ENCODE measurements at places on chromosomes 12 and 14.

DNA sequence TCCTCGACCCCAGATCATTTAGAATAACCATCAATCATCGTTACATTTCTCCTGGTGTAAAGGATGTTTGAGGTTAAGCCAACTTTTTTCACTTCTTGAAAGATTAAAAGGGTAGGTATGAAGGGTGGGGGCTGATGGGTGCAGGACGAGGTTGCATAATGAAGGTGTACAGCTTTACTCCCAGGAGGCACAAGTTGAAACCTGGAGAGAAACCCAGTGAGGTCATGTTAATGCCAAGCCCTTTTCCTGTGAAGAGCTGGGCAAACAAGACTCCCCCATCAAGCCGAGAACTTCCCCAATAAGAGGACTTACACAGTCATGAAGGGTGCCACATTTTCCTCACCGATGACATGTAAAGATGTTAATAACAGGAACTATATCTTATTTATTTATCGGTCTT lies 84.3 kb downstream of the FZD10 start:
- DNase-seq, result no peak

DNA sequence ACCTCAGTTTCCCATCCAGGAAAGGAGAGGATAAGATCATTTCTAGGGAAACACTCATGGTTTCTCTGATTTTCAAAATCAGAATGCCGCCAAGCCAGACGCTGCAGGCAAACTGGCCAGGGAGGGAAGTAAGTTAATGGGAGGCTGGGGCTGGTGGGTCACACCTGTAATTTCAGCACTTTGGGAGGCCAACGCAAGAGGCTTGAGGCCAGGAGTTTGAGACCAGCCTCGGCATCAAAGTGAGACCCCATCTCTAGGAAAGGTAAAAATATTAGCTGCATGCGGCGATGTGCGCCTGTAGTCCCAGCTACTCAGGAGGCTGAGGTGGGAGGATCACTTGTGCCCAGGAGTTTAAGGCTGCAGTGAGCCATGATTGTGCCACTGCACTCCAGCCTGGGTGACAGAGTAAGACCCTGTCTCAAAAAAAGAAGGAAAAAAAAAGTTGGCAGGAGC lies 587 bp downstream of the SELPLG start:
- DNase-seq, result no peak

- DNase-seq, result no peak
These were observed 120.7 kb upstream of the PCED1B start for GRCh38 chr12:46958599-46959290.

DNA sequence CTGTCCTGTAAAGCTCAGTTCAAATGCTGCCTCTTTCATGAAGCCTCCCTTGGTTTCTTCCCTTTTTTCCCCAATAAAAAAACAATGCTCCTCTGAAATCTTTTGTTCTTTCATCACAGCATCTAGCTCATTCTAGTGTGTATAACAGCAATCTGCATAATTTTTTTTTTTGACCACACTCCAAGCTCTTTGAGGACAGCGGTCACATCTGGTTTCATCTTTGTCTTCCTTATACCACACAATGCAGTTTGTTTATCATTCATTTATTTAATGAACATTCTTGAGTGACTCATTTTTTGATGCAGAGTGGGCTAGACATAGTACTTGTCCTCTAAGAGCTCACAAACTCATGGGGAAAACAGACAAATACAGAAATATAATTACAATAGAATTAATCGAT lies 7.3 kb downstream of the GNG2 start:
- no peak for DNase-seq

GRCh38 chr14:66490143-66491111 lies 4.3 kb downstream of the CCDC196 start:
- no peak for DNase-seq

- DNase-seq, result no peak
These were observed 58.5 kb downstream of the CAPS2 start for GRCh38 chr12:75271576-75271975.

- no peak for DNase-seq
These were observed 14.4 kb downstream of the ACADS start for GRCh38 chr12:120739821-120740613.

GRCh38 chr12:100794441-100795173 lies at the start of gene ANO4:
Gene ANO4, plus strand, starts transcription at chr12:100794776. Its CDS starts 107,010 bp downstream, at chr12:100901786.
- no peak for DNase-seq

DNA sequence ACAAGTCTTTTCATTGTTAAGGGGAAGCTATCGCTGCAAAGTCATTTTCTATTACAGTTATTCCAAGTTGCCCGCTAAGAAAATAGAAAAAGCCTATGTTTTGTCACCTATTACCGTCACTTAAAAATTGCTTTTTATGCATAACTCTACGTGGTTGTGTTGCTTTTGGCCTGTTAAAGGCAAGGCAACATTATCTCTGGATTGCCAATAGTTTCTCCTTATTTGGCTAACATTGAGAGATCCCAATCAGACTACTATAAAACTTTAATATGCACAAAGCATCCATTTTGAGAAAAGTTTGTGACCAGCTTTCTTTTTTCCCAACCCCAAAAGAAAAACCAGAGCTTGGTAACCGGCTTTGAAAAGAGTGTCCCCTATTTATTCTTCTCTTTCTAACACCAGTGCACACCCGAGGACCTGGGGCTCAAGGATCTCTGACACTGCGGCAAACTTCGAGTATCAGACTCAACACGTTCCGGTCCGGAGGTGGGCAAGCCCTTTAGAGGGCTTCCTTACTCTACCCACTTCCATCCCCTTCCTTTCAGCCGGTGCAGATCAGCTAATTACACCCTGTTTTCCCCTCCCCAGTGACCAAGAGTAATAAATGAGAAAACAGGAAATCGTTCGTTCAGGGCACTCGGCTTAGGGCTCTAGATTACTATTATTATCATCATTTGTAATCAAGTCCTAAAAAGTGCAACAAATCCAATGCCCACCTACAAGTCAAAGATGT lies 1.2 kb downstream of the PPP1R12A start:
- no peak for DNase-seq

DNA sequence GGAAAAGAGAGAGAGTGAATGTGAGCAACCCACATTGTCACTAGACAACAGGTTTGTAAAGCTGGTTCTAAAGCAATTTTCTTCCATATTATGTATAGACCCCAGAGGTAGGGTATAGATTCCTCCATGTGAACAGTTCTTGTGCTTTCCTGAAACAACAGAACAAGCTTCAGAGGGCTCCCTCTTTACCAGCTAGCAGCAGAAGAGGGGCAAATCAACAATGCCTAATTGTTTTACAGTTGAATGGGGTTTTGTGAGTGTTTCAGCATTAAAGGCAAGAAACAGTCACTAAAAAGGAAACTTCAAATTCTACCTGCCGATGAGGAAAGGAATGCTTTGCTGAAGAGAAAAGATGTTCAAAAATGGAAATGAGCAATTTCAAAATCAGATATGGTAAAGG lies 341.2 kb upstream of the KITLG start:
- no peak for DNase-seq

- DNase-seq, result no peak
These were observed 20.5 kb downstream of the BRAP start for GRCh38 chr12:111664961-111665865.

DNA sequence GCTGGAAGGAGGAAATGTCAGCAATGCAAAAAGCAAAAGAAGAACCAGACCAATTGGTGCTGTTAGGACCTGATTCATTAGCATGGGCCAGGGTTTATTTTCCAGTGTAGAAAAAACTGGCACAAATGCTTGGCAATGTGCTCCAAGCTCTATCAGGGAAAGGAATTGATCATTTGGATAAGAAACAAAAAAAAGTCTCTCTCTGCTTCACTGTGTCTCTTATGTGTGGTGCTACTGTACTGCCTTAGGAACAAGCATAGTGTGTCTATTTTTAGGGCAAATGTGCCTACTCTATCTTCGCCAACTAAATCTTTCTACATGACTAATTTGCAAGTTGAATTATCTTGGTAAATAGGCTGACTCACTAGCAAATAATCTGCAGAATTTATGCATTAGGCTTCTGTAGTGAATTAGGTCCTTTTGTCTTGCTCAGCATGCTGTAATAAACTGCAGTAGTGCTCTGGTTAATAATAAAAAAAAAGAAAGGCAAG lies 236.7 kb downstream of the MDGA2 start:
- DNase-seq, result no peak

- DNase-seq, result no peak
These were observed 13.7 kb upstream of the HRK start for GRCh38 chr12:116894913-116895312.

DNA sequence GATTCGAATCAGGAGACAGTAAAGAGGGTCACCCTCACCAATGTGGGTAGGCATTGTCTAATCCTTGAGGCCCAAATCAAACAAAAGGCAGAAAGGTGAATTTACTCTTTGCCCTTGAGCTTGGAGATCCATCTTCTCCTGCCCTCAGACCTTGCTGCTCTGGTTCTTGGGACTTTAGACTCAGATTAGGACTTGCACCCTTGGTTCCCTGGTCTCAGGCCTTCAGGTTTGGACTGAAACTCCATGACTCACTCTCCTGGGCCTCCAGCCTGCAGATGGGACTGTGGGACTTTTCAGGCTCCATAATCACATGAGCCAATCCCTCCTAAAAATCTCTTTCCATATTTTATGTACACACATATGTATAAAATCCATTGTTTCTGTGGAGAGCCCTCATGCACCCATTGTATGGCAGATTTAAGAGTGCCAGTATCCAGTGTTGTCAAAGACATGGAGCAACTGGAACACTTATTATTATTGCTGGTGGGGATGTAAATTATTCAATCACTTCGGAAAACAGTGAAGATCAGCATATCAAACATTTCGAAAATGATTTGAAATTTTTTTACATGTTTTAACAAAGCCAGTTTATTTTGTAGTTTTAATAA lies 48.7 kb downstream of the EID3 start:
- no peak for DNase-seq

DNA sequence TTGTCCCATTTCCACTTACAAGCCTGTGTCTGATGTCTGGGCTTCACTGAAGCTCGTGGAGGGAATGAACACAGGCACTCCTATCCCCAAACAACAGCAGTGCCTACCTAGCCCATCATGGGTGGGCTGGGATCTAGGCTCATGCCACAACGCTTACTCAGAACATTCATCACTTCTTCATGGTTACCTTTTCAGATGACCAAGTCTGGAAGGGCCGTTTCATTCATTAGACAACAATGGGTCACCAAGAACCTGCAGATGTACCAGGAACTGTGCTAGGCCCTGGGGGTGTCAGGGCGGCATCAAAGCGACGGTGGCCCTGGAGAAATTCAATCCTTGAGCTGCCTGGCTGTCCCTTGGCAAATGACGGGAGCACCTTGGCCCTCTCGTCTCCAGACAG lies 64.9 kb upstream of the FZD10 start:
- no peak for DNase-seq

GRCh38 chr14:106308839-106309389 lies 782.5 kb downstream of the TMEM121 start:
- DNase-seq, result peak; percentile 91

GRCh38 chr12:10557329-10557728 lies 51.6 kb downstream of the EIF2S3B start:
- DNase-seq, result no peak

DNA sequence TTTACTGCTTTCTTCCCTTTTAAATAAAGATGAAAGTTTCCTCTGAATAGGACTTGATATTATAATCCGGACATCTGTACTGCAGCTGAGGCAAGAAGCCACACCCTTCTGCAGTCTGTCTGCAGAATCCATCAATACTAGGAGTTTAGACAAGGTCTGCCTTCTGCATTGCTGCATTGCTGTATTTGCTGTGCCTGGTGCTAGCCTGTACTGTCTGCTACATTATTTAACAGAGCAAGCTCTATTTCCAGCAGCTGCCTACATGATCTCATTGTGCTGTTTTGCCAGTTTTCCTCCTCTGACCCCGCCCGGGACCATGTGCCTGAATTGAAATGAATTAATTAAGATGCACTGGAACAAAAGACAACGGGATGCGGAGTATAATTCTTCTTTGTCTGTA lies 1.7 kb downstream of the TUBA1A start:
- no peak for DNase-seq

- no peak for DNase-seq
These were observed 921.3 kb downstream of the NRXN3 start for GRCh38 chr14:79091381-79091963.

GRCh38 chr12:112798048-112798760 lies 6.7 kb downstream of the RPH3A start:
- DNase-seq, result no peak

DNA sequence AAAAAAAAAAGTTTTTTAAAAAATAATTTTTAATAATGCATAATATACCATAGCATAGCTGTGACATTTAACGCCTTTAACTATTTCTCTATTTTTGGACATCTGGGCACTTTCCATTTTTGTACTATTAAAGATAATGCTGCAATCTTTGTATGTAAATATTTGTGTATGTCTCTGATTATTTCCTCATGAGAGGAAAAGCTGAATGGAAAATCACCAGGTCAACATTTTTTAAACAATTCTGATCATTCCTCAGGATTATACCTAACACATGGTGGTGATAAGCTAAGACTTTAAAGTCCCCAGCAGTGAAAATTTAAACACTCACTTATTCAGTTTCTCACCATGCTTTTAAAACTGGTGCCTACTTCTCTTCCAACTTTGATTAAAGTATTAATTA lies 31.3 kb upstream of the NR1H4 start:
- no peak for DNase-seq

- DNase-seq, result no peak
These were observed 4.2 kb downstream of the DENND5B start for GRCh38 chr12:31586728-31587127.

DNA sequence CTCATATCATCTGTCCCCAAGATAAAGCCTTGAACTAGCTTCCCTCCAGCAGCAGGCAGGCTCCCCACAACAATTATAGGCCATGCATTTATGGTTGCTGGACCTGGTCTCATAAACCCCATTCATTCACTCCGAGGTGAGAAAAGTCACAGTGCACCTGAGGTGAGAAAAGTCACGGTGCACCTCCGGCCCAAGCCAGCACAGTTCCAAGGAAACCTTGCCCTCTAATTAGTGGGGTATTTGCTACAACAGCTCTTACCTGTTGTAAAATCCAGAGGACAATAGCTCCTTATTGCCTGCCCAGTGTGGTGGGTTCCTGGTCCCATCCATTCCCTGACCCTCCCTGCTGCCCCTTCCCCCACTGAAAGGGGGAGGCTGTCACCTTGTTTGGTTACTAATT lies 65.6 kb downstream of the FBXL14 start:
- DNase-seq, result no peak

DNA sequence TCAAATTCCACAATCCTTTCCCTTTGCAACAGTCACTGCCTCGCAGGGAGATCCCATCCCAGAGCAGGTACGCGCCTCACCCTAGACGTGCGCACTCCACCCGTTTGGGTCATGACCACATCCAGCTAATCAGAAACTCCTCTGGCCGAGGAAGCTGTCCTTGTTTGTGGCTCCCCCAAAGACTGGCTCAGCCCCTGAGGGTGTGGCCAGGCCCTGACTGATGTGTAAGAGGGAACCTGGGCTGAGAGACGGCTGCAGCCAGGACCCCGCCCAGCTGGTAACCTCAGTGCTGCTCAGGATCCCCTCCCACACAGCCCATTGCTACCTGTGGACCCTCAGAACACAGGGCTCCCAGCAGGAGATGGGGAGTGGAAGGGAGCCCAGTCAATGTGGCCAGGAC lies 183.2 kb upstream of the SFSWAP start:
- no peak for DNase-seq

- no peak for DNase-seq
These were observed 76.2 kb downstream of the APAF1 start for GRCh38 chr12:98721204-98721702.

GRCh38 chr12:67797185-67797741 lies 148.7 kb downstream of the DYRK2 start:
- DNase-seq, result no peak
